GM04504 (cell line): ENCODE measurements at places on chromosomes 1 and 21.

DNA sequence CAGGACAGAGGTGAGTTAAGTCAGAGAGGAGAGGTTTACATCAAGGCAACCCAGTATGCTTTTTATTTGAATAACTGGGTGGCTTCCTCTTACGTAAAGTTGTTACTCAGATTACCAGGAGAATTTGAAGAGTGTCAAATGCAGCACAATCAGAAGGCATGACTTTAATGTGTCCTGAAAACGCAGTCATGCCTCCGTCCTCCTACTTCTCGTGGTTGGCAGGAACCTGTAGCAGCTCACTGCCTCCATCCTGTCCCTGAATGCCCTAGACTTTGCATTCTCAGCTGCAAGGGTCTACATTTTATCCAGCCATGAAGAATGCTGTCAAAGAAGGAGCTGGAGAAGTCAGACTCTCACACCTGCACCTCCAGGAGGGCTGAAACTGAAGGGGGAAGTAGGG lies 66.7 kb downstream of the MIS18A start:
- no peak for DNase-seq

GRCh38 chr1:55517036-55517435 lies 301.9 kb upstream of the USP24 start:
- no peak for DNase-seq

- no peak for DNase-seq
Measured at GRCh38 chr1:215911406-215911968, 344.4 kb downstream of the KCTD3 start.

GRCh38 chr1:147124266-147124665 lies 48.0 kb downstream of the PRKAB2 start:
- DNase-seq, result no peak

- DNase-seq, result no peak
Measured at GRCh38 chr1:210525716-210526454, 197.2 kb downstream of the HHAT start.

DNA sequence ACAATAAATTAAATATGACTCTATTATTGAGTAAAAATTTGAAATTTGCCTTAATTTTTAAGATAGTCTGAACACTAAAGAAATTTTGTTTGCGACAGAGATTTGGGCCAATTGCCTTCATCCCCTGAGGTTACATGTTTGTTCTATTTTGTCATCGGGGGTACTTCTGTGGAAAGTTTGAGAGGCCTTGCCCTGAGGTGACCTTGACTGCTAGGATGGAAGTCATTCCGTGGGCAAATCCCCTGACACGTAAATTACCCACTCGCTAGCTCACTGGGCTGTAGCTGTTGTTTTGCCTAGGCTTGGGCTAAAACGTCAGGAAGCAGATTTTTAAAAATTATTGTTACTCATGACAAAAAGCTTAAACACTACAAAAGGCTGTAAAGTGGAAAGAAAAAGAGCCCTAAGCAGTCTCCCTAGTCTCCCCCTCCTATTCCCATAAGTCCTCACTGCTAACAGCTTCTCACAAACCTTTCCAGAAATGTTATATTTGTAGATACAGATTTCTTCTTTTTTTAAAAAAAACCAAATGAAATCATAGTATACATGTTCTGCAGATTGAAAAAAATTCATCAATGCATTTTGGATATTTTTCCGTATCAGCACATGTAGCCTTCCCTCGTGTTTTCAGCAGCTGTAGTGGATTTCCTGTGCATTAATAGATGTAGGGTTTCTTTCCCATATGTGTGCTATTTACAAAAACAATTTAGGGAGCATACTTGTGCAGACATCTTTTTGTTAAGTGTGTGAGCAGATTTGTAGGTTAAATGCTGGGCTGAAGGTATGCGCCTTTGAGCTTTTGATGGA lies 142.7 kb downstream of the MRPS6 start:
- no peak for DNase-seq

DNA sequence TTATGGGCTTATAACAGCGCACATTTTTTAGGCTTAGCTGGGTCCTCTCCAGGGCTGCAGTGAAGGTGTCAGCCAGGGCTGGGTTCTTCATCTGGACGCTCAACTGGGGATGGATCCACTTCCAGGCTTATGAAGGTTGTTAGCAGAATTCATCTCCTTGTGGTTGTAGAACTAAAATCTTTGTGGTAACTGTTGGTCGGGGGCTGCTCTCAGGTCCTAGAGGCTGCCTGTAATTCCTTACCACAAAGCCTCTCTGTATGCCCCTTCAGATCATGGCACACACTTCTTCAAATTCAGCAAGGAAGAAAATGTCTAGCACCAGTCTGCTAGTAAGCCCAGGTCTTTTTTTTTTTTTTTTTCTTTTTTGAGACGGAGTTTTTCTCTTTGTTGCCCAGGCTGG lies 40.9 kb upstream of the EPS8L3 start:
- no peak for DNase-seq

- no peak for DNase-seq
Measured at GRCh38 chr1:173248247-173248940, 41.3 kb upstream of the TNFSF4 start.

GRCh38 chr1:172487550-172487949 lies 43.7 kb upstream of the PIGC start:
- DNase-seq, result no peak

DNA sequence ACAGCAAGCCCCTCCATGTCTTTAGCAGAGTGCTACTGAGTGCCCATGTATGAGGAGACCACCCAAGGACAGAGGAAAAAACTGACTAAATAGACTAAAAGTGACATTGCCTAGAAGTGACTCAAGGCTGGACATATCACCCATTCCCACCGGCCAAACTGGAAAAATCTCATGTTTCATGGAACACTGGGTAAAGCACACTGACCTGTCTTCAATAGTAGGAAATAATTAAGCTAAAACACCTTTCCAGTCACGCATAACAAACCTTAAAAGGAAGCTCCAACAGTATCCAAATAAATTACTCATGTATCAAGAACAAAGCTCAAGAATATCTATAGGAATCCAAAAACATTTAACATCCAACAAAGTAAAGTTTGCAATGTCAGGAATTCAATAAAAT lies 120.4 kb downstream of the SNX7 start:
- no peak for DNase-seq

DNA sequence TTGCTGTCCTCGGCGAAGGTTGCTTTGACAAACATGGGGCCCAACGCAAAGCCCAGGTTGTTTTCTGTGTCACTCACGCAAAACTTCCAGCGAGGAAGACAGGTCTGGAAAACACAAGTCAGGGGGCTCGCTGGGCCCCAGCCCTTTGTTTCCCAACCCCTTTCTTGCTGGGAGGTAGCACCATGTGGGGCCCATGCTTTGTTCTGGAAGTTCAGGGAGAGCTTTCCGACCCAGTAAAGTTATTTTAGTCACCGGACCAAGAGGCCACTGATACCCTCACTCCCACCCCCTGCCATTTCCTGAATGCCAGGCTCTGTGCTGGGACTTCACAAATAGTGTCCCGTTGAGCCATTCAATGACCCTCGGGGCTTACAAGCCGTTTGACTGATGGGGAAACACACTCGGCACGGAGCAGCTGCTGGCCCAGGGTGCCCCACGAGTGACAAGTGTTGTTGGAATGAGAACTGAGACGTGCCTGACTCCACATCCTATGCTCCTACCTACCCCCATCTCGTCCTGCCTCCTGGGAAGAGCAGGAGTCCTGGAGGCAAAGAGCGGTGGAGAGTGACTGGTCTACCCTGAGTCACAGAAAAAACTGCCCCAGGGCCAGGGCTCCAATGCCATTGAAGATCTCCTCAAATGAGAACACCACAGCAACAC lies 52.0 kb downstream of the ECE1 start:
- peak; percentile 33 for DNase-seq

DNA sequence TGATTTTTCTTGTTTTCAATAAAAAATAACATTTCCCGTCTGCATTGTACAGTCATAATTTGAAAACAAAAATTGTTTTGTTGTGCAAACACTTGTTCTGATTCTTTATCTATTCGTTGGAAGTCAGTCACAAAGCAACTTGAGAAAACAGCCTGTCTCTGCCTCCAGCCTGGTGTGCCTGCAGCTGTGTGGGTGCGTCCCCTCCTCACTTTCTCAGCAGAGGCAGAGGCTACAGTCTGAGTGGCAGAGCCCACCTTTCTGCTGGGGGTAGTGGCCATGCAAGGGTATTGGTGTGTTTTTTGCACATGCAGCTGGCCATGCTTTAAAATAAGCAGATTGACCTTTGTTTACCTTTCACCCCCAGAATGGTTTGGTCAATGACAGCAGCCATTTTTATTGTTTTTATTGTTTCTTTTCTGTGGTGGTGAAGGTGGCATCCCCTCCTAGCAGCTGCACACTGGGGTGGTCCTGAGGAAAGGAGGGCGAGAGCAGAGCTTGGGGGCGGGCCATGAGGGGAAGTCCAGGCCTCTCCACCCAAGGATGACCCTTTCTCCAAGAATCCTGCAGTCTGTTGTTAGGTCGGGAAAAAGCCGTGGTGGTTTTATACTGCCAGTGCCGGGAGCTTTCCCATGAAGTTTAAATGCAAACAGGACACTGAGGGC lies 159.6 kb downstream of the PCBP3 start:
- DNase-seq, result no peak

DNA sequence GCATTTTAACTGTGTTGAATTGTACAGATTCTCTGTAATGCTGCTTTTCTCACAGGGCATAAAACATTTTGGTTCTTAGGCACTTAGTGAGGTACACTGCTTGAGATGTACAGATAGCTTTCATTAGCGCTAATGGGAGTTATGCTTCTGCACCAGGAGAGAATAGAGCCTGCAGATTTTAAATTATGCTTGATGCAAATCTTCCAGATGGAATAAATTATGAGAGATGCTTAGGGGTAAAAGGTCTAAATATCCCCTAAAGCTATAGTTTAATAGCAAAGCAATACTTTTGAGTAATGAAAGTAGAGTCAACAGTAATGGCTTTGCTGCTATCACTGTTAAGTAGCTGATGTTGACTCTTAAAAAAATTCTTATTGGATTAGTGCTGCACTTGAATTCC lies 248.9 kb downstream of the S1PR1 start:
- no peak for DNase-seq

DNA sequence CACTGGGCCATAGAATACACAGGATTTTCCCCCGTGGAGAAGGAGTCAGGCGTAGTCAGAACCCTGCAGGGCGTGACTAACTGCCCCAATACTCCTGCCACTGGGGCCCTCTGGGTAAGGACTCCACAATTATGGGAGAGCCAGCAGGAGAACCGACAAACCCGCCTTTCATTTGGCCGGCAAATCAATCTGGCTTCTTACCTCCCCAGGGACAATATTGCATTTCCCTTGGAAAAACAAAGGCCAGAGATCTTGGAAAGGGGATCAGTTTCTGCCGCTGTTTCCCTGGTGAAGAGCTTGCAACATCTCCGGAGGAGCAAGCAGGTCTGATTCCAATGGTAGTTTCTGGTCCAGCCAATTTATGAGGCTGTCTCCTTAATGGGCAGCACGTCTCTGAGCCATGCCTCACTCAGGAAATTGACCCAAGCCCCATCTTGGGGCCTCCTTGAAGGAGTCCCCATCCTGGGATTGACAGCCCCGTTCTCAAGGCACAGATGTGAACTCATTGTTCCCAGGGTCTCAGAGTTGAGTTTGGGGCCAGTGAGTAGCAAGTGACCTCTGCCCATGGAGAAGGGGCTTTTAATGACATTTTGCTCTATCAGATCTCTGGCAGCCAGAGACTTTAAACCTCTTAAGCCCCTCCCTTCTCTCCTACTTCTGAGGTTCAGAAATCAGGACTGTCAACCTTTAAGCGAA lies 4.3 kb downstream of the TRABD2B start:
- no peak for DNase-seq

- peak; percentile 65 for DNase-seq
Measured at GRCh38 chr1:15046487-15047165, 106.9 kb upstream of the TMEM51 start.

- no peak for DNase-seq
Measured at GRCh38 chr21:44062380-44062779, 44.8 kb upstream of the PWP2 start.

GRCh38 chr21:42320791-42321190 lies 5.6 kb upstream of the TFF3 start:
- DNase-seq, result no peak

DNA sequence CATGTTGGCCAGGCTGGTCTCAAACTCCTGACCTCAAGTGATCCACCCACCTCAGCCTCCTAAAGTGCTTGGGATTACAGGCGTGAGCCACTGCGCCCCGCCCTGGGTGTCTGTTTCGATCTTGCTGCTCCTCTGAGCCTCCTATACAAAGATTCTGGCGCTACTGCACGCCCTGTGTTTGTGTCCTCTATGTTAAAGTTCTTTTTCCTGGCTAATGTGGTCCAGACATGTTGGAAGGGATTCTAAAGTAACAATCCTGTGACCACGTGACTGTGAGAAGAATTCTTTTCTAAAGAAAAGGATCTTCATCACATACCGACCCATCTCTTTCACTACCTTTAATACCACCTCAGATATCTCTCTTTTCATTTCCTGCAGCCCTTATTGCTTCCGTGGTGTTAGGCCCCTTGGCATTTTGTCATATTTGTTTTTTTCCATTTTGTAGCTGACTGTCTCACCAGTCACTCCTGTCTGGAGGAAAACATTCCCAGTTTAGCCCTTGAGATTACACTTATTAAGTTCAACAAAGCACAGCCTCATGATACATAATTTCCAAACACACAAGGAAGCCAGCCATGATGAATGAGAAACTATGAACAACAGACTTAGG lies 27.2 kb upstream of the ENO1 start:
- DNase-seq, result no peak

- no peak for DNase-seq
Measured at GRCh38 chr1:245245021-245245667, 90.4 kb downstream of the KIF26B start.

DNA sequence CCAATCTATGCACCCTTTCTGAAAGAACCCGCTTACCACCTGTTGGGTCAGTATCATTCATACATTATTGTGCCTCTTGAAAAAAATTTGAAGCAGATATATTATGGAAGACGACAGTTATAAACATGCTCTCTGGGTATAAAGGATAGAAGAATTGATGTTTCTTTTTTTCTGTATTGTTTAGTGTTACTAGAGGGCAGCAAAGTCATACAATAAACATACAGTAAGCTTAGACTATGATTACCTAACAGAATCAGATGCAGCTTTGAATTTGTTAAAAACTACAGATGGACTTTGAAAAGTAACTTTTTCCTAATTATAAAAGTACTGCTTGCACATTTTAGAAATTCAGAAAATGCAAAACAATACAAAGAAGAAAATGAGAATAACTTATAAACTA lies 11.1 kb upstream of the PAXBP1 start:
- DNase-seq, result no peak
